ENCODE measurements at places on chromosomes 4 and X. TPM values are rescaled to one million over a fixed set of nuclear protein-coding genes. Genes with fewer than 3 reads are reported as not detected.

Gene FAM184B
- total RNA-seq = not detected

Gene HPSE
- 18.9 TPM for total RNA-seq

Gene PRRG3
- not detected for total RNA-seq

Gene KIAA1210
- not detected for total RNA-seq

Gene ARSJ
- not detected for total RNA-seq

Gene SAGE1
- not detected for total RNA-seq

Gene PNMA3
- 2.4 TPM for total RNA-seq

Gene G6PD
- 72.7 TPM for total RNA-seq

Gene NHSL2
- total RNA-seq = 1.2 TPM

Gene TGIF2LX
- total RNA-seq = not detected

Gene OTUD4
- 65.9 TPM for total RNA-seq

Gene SFRP2
- total RNA-seq = not detected

Gene TMSB15C
- total RNA-seq = 4.6 TPM

Gene NHS
- total RNA-seq = 5.6 TPM

Gene GIMD1
- not detected for total RNA-seq

Gene UCP1
- not detected for total RNA-seq

Gene MAGEB1
- not detected for total RNA-seq

Gene HSFX1
- 1.2 TPM for total RNA-seq

Gene IL3RA
- 17.4 TPM for total RNA-seq

Gene PRDM8
- total RNA-seq = 29.4 TPM

Gene DMRTC1
- total RNA-seq = not detected

Gene PF4V1
- not detected for total RNA-seq

Gene SLC34A2
- not detected for total RNA-seq

Gene TAPT1
- total RNA-seq = 46.4 TPM

Gene SYN1
- total RNA-seq = 0.17 TPM

Gene ASB5
- not detected for total RNA-seq

Gene NDUFC1
- total RNA-seq = 46.3 TPM

Gene CXCL9
- 0.12 TPM for total RNA-seq

Gene MAGEA8
- not detected for total RNA-seq

Gene ZGRF1
- total RNA-seq = 27.5 TPM

Gene FAM149A
- 0.61 TPM for total RNA-seq

Gene CTAG1B
- total RNA-seq = not detected

Gene RTL5
- 0.07 TPM for total RNA-seq

Gene DUSP9
- not detected for total RNA-seq

Gene DCAF4L1
- total RNA-seq = 0.32 TPM

Gene NMU
- not detected for total RNA-seq

Gene FGD1
- total RNA-seq = 0.07 TPM

Gene ADH7
- not detected for total RNA-seq

Gene PABPC1L2B
- total RNA-seq = not detected

Gene PAGE2
- not detected for total RNA-seq

Gene TEX13D
- total RNA-seq = not detected

Gene FANCB
- total RNA-seq = 11.2 TPM

Gene SEPSECS
- 16.8 TPM for total RNA-seq

Gene BEND2
- not detected for total RNA-seq

Gene TLR2
- 4.6 TPM for total RNA-seq

Gene GAGE12D
- total RNA-seq = not detected

Gene NAP1L2
- 2.3 TPM for total RNA-seq

Gene MAGED4B
- total RNA-seq = 0.85 TPM

Gene SPANXC
- total RNA-seq = not detected

Gene DKC1
- total RNA-seq = 86.0 TPM

Gene TMEM47
- not detected for total RNA-seq

Gene CSAG2
- not detected for total RNA-seq

Gene SLAIN2
- 70.6 TPM for total RNA-seq

Gene MAGEA9
- not detected for total RNA-seq

Gene SERPINA7
- not detected for total RNA-seq

Gene ENPP6
- total RNA-seq = 5.5 TPM

Gene TCEANC
- 10.7 TPM for total RNA-seq
